Fibroblast of the conjunctiva (primary cell): ENCODE measurements at places on chromosomes 11 and 22.

DNA sequence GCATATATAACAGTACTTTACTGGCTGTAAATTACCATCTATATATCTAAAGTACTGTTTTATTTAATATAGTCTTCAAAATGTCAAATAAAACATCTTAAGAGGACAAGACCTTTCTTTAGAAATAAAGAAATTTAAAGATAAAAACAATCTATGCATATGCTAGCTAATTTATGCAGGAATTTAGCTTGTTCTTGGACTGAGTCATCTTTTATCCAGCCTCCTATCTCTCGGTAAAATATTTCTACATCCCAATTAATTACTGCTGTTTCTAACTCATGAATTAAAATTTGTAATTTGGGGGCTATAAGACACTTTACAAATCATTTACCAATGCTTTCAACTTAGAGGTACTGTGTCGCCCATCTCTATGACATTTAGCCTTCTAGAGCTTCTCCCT lies 72.8 kb upstream of the DDI1 start:
- DNase-seq: no peak

- DNase-seq: no peak
Observed at GRCh38 chr11:84022695-84023094, 736.5 kb upstream of the CCDC90B start.

DNA sequence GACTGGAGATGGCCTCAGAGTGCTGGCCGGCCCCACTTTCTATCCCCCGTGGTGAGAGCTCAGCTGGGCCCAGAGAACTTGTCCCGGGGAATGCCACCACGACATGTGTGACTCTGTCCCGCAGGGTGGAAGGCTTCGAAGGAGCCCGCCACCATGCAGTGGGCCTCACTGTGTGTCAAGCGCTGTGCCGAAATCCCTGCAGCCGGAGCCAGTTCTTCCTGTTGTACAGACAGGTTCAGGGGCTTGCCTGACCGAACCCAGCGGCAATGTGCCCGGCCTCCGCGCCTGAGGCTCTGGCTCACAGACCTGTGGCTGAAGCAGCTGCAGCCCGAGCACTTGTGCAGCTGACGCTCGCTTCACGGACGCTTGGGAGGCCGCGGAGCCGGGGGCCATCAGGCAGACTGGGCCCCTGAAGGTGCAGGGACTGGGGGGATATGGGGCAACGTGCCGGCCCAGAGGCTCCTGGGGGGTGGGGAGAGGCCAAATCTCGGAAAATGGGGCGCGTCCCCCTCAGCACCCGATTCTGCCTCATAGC lies 650 bp downstream of the PPM1F start:
- DNase-seq: no peak

DNA sequence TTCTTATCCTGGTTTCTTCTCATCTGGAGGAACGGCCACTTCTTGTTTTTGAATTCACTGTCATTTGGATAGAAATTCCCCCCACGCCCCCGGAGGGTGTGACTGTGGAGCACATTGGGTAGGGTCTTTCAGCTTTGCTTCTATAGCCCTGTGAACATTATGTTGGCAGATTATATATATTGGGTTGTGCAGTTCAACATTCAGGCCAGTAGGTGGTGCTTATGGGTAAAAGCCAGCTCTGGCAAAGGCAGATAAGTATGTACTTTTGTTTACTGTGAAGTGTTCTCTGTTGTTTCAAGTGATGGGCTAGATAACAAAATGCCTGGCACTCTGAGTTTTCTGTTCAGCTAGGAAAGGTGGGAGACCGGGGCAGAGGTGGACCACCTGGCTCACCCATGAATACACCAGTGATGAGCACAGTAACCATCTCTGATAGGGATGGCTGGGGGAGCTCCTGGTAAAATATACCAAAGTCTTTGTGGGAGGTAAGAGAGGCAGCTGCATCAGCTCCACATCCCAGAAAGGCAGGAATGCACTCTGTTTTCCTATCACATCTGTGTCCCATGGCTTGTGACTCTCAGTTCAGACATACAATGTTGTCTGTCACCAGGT lies 1348.2 kb upstream of the RAG2 start:
- peak; percentile 16 for DNase-seq

- no peak for DNase-seq
Observed at GRCh38 chr11:80638296-80638695, 1197.5 kb upstream of the TENM4 start.

- no peak for DNase-seq
Observed at GRCh38 chr22:28063656-28064055, 144.6 kb upstream of the PITPNB start.

GRCh38 chr11:132623511-132623910 lies 908.8 kb downstream of the OPCML start:
- DNase-seq: no peak

DNA sequence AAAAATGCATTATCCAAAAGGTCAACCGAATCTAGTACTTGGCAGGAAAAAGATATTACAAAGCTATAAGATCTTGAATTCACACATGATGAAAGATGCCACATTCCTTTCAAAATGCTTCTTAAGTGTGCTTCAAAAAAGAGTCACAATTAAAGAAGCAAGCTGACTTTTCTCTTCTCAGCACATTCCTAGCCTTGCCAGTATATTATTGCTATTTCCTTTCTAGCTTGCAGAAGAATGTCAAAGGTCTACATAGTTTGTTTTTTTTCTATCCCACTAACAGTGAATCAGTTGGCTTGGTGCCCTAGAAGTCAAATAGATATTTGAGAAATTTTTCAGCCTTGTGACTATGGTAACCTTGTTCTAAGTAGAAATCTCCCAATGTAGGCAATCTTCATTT lies 56.8 kb downstream of the GUCY1A2 start:
- peak; percentile 94 for DNase-seq

DNA sequence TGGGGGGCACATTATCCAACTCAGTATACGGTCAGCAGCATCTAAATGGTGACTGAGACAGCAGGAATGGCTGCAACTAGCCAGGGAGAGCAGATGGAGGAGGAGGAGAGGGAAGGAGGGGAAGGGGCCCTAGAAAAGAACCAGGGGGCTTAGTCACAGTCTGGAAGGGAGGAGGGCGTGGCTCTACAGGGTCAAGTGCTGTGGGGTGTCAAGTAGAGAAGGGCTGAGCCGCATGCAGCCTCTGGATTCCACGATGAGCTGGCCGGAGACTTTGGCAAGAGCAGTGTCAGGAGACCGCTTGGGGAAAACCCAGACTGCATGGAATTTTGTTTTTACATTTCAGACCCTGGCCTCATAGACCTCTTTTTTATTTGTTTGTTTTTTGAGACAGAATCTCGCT lies 25.8 kb upstream of the PPFIA1 start:
- peak; percentile 35 for DNase-seq

DNA sequence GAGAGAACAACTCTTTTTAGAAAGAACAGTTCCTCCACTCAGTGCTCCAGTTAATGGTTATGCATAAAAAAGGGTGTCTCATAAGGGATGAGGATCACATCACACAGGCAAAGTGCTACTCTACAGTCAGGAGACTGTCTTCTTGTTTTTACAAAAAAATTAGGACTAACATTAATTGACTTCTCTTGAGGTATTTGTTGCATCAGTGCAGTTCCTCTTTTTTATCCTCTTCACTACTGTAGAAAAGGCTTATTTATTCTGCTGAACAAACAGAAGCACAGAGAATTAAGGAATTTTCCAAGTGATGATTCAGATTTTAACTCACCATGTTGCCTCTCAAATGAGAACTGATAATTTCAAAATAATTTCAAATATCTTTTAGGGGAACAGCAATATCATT lies 1.9 kb downstream of the MMP8 start:
- no peak for DNase-seq

DNA sequence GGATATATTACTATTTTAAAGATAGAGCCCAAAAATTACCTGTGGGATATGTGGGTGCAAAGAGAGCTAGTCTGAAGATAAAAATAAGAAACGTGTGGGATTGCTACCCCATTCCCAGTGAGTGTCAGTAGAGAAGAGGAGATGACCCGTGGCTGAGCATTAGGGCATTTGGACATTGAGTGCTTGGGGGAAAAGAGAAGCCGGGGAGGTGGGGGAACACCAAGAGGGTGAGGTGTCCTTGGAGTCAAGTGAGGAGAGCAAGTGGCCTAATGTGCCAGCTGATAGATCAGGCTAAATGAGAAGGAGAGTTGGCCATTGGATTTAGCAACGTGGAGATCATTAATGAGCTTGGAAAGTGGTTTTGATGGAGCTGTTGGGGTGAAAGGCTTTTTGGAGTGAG lies 1.2 kb downstream of the POLR2F start:
- DNase-seq: no peak

GRCh38 chr22:36356708-36357624 lies 30.8 kb downstream of the MYH9 start:
- no peak for DNase-seq

GRCh38 chr11:120326228-120326627 lies 1.1 kb downstream of the TLCD5 start:
- DNase-seq: no peak

- peak; percentile 22 for DNase-seq
Observed at GRCh38 chr11:62732830-62733229, 4.5 kb downstream of the TTC9C start.

GRCh38 chr11:77081976-77082836 lies 15.4 kb downstream of the CAPN5 start:
- no peak for DNase-seq

GRCh38 chr22:28948424-28948823 lies 65.1 kb downstream of the ZNRF3 start:
- no peak for DNase-seq

GRCh38 chr22:32849501-32849900 lies 48.0 kb downstream of the TIMP3 start:
- DNase-seq: no peak

DNA sequence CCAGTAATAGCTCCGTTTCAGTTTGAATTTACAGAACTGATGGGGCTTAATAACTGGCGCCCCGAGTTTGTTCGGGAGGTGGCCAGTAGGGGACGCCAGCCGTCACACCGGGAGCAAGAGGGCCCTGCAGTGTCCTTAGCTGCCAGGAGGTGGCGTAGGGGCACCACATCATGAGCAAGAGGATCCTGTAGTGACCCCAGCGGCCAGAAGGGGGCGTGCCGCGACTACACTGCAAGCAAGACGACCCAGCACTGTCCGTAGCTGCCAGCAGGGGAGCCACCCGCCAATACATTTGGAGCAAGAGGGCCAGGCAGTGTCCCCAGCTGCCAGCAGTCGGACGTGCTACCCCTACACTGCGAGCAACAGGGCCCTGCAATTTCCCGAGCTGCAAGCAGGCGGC lies 663.7 kb upstream of the B3GAT1 start:
- DNase-seq: peak; percentile 5

GRCh38 chr22:45154383-45154782 lies 9.3 kb upstream of the NUP50 start:
- DNase-seq: no peak

GRCh38 chr11:120489799-120490198 lies 21.7 kb upstream of the GRIK4 start:
- DNase-seq: no peak

DNA sequence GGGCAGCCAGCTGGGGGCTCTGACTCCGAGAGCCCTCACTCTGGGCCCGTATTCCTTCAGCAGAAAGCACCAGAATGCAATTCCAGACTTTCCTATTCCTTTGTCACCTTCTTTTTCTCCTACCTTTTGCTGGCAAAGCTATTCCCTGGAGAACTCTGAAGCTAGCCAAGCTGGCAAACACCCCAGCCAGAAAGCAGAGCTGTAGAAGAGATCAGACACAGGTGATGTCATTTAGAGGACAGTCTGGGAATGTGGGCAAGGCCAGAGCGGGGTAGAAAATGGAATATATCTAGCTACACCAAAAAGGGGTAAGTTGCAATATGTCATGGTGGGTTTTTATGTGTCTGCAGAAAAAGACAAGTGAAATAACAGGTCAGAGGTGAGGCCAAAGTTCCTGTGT lies 205.1 kb downstream of the NXPE2 start:
- DNase-seq: no peak

DNA sequence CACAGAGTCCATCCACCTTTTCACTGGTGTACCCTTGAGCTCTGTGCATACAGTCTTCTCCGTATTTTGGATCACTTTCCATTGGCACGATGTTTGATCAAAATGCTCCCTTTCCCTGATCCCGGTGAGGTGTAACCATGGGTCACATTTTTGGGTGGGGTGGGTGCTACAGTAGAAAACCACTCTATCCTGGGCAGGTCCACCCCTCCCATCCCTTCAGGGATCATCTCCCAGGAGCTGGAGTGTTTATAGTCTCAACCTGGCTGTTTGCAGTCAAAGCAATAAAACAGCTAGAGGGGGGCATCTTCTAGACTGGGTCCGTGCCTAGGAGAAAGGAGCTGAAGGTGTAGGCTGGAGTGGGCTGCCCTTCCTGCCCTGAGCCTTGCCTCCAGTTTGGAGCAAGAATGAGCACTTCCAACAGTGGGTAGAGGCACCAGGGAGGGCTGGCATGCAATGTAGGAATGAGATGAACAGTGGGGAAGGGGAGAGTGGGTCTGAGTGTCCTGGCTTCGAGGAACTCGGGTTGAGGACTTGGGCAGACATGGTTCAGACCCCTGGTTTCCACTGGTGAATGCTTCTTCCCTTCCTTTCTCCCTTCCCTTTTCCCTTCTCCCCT lies 38.8 kb downstream of the RNF141 start:
- no peak for DNase-seq

- DNase-seq: no peak
Observed at GRCh38 chr11:17459236-17459896, 17.3 kb downstream of the ABCC8 start.

GRCh38 chr22:32528316-32528715 lies 53.7 kb downstream of the FBXO7 start:
- DNase-seq: no peak
